ENCODE measurements at places on chromosomes 4 and X.

- peak; percentile 62 for DNase-seq
These were observed 57.1 kb upstream of the NKAP start for GRCh38 chrX:120000490-120001246.

DNA sequence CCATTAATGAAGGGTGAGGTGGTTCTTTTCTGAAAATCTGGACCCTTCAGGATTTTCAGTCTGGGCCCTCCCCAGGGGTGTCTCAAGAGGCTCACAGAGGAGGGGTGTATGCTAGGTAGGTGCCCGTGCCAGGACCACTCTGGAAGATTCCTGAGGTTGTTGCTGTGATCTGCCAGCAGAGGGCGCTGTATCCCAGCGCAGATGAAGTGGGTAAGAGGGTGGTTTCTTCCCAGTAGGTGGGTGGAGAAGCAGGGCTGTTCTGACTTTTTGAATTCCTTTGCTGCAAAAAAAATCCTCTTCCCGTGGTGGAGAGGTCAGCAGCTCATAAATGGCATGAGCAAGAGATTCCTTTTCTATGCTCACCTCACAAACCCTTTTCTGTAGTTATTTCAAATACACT, 51.1 kb downstream of the SCML1 start:
- peak; percentile 71 for DNase-seq

GRCh38 chr4:92992758-92993157, 689.0 kb downstream of the GRID2 start:
- no peak for DNase-seq

GRCh38 chrX:155028877-155029291, 2.2 kb downstream of the FUNDC2 start:
- DNase-seq: no peak

- DNase-seq: no peak
These were observed 638.1 kb upstream of the AGA start for GRCh38 chr4:178080312-178080711.

DNA sequence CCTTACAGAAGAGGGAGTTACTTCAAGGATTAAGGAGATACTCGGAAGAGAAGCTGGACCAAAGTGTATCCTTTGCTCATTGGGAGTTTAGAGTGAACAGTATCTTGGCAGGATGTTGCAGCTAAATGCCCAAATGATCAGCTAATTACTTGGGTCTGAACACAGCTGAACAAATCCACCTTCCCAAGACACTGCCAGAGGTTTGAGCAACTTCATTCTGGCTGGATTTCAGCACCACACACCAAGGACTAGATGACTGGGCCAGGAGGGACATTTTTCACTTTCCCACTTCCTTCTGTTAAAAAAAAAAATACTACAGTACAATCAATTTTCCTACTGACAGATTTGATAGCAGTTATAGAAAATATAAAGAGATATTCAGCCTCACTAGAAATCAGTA, 324.6 kb downstream of the MID1IP1 start:
- DNase-seq: no peak

DNA sequence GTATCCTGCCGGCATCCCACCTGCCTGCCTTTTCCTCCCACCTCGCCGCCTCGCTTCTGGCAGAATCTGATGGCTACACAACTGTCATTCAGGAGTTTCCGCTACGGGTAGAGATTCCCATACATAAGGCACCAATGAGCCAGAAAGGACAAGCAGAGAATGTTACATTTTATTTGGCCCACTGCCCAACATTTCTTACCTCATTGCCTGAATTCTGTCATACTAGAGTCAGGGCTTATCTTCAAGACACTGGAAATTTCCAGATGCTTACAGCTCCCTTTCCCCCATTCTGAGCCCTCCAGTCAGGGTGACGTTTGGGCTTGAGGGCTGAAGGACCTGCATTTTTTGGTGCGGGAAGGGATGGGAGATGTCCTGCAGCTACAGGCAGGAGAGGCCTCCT, 113.0 kb downstream of the NHS start:
- no peak for DNase-seq

DNA sequence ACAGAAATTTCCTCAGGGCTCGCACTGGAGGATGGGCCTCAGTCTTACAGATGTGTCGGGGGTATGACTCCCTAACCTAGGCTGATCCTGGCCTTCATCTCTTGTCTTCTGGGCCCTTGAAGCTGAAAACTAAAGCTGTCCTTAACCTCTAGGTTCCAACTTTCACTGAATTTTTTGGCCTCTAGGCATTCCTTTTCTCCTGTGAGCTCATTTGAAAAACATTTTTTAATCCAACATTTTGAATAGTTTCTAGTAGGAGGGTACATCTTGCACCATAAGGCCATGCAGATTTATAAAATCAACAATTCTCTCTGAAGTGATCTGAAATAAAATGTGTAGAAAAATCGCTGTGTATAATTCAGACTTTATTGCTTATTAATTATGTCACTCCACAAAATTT, 19.7 kb downstream of the RWDD4 start:
- DNase-seq: no peak

- DNase-seq: no peak
These were observed 207.9 kb upstream of the HS3ST1 start for GRCh38 chr4:11636551-11636950.

- no peak for DNase-seq
These were observed 412.1 kb downstream of the UBE2NL start for GRCh38 chrX:144295921-144296320.

GRCh38 chr4:133592106-133592505, 443.0 kb downstream of the PCDH10 start:
- DNase-seq: no peak

DNA sequence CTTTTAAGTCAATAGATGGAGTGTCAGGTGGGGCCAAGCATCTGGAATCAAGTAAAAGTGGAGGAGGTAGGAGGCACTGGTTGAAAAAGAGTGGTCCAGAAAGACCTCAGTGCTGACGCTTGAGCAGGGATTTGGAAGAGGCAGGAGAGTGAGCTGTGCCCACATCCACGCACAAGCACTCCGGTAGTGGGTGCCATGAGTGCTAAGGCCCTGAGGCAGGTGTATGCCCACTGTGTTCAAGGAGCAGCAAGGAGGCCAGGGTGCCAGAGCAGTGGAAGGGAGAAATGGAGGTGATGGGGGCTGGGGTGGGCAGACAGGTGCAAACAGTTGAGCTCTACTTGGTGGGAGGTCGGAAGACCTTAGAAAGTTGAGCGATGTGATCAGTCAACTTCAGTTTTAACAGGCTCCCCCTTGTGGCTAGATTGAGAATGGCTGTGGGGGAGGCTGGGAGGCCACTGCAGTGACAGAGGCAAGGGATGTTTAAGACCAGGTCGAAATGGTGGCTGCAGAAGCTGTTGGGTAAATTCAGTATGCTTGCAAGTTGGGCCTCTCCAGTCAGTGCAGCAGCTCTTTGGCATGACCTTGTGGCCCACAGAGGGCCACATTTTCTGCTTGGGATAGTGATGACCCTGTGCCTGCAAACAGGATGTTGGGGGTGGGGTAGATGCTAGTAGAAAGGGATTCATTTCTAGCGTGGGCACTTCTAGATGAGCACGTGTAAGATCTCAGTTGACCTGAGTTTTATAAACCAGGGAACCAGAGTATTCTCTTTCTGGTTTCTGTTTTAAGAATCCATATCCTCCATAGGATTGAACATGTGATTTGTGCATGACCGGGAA, 12.7 kb downstream of the TKTL1 start:
- peak; percentile 51 for DNase-seq

GRCh38 chr4:149999485-150000074, 78.7 kb upstream of the DCLK2 start:
- peak; percentile 87 for DNase-seq

- DNase-seq: peak; percentile 83
These were observed 180.0 kb downstream of the DHRSX start for GRCh38 chrX:2320580-2321327.

DNA sequence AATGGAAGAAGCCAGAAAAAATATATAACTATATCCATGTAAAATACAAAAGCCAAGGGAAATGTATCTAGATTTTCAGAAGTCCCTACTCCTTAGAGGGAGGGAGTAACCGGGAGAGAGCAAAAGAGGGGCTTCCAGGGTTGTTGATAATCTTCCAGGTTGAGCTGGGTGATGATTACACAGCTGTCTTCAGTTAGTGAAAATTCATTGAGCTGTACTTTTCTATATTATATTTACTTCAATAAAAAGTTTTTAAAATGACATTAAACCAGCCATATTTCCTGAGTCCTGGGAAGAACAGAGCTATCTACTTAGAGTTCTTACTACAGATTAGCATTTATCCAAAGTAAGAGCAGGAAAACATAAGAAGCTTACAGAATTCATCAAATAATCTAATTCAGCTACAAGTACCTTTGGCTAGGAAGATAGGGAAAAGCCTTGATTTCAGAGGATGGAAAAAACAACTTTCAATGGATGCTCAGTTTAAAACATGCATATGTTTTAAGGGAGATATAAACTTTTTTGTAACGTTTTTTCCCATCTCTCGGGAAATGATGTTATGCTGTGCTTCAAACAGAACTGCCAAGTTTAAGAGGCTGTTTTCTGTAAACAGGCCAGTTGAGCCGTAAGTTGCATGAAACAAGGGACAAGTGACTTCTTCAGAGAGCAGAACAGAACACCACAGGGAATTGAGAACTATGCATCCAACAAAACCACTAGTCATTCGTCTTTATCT, 204.6 kb downstream of the SCFD2 start:
- DNase-seq: no peak

DNA sequence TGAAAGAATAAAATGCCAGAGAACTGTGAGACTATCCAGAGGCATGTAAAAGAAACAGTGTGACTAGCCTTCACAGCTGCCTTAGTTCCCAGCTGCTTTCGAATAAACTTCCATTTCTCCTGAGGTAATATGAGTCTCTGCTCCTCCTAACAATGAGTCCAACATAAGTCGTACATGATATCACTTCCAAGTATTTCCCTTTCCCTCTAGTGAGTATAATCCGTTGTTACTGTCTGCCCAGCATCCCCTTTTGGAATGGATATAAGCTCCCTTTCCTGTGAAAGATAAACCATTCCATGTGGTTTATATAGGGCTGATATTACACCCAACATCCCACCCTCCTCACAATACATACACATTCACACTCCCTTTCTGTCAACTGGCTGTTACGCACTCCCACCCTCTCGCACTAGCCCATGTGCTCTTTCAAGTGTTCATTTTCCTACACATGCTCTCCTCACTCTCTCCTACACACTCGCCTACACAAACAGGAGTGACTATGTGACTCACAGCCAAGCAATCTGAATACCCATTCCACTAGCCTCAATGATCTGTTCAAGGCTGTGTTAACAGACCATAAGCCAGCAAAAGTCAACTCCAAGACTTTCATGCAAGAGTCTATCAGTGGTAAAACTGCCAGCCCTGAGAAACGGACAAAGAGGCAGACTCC, 5.0 kb downstream of the NAF1 start:
- peak; percentile 70 for DNase-seq

DNA sequence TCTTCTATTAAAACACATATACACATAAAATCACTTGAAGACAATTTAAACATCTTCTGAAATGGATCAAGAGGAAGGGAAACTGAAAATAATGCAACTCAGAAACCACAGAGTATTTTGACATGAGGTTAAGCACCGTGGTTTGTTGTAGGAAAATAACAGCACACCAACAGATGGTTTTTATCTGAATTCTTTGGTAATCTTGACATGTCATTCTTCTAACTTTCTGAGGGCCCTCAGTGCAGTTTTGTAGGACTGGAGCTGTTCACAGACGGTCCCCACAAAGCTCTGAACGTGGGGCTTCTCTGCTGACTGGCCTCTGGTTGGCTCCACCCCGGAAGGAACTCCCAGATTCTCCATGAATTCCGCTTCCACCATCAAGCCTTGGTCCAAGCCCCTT, 16.0 kb upstream of the TLR8 start:
- DNase-seq: no peak

DNA sequence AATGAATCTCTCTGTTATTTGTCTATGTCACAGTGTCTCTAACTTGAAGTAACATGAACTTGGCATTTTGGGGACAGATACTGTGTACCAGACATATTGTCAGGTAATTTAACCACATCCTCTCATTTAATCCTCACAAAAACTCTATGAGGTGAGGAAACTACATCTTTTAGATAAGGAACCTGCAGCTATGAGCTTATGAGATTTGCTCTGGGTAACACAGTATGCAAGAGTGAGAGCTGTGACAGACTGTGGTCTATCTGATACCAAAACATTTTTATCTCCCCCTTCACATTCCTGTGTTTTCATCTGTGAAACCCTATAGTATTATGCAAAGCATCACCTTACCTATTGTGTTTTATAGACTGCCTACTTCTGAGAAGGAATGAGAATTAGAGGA, 58.4 kb upstream of the HS3ST1 start:
- DNase-seq: no peak

DNA sequence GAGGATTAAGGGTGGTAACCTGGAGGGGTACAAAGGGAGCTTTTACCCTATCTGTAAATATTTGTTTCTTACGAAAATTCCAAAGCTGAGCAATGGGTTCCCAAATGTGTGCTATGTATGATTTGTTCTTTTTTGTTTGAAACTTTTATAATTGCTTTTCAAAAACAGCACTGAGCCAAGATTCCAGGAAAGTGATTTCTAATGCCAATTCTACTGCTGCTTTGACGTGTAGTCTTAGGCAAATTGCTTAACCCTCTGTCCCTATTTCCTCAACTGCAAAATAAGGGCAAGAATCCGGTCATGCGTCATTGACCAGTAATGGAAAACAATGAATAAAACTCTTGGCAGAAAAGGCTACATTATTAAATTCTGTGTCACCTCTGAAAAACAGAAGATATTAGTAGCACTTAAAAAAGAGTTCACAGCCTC, 454.7 kb downstream of the IL15 start:
- DNase-seq: peak; percentile 93

- DNase-seq: no peak
These were observed 131.1 kb downstream of the CFAP299 start for GRCh38 chr4:80466618-80467017.

- peak; percentile 91 for DNase-seq
These were observed 56.9 kb upstream of the PRPS1 start for GRCh38 chrX:107571296-107571998.

GRCh38 chr4:180680305-180680704, 1562.9 kb upstream of the TENM3 start:
- DNase-seq: no peak

DNA sequence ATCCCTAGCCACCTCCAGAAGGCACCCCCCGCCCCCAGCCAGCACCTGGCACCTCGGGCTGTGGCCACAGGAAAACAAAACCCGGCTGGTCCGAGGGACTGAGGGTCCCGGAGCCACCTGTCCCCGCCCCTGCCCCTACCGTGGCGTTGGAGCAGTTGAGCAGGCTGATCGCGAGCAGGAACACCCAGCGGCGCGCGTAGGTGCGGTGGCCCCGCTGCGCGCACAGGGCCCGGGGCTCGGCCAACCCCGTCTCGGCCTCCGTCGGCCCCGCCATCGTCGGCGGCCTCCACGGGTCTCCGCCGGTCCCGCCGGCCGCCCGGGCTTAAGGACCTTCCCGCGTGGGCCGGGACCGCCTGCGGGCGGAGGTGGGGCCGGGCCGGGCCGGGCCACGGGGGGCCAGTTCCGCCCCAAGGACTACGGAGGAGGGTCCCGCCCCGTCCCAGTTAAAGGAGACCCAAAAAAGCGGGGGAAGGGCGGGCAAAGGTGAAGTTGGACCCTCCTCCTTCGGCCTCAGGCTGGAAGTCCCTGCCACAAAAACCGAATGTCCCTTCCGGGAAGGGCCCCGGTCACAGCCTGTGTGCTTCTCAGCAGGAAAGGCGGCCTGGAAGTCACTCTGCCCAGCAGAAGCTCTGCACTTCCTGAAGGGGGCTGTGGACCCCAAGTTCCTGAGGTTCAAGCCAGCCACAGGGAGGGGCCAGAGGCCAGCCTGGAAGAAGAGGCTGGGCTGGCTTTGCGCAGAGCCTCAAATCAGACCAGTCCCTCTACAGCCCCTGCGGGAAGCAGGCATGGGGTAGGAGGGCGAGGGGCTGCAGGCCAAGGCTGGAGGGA, at the start of gene SLC49A3:
TSS of gene SLC49A3 (minus strand) at position 298 of the 828 bp plus-strand sequence. CDS start at position 274, 24 bp downstream.
- DNase-seq: no peak
